ENCODE measurements at places on chromosomes 3 and 15. TPM values are rescaled to one million over a fixed set of nuclear protein-coding genes. Genes with fewer than 3 reads are reported as not detected.

Gene SMCO1
- total RNA-seq: not detected

Gene CSPG4
- not detected for total RNA-seq

Gene SCAMP5
- total RNA-seq: 1.4 TPM

Gene GOLGA8Q
- 7.2 TPM for total RNA-seq

Gene TMIE
- not detected for total RNA-seq

Gene ATP13A5
- not detected for total RNA-seq

Gene IMPG2
- total RNA-seq: 0.54 TPM

Gene POLR2H
- total RNA-seq: 89.9 TPM

Gene DAG1
- total RNA-seq: 22.4 TPM

Gene IL17RC
- 1.1 TPM for total RNA-seq

Gene ATG3
- 59.5 TPM for total RNA-seq

Gene ZNF662
- total RNA-seq: 0.54 TPM

Gene HTR3E
- total RNA-seq: not detected

Gene CYP8B1
- not detected for total RNA-seq

Gene RASGRF1
- 0.07 TPM for total RNA-seq

Gene GOLGA8R
- total RNA-seq: 8.4 TPM

Gene DUOXA2
- not detected for total RNA-seq

Gene SUCNR1
- not detected for total RNA-seq

Gene ZNF501
- total RNA-seq: 1.2 TPM

Gene RPLP1
- 1,505 TPM for total RNA-seq

Gene UBXN7
- total RNA-seq: 47.7 TPM

Gene CXCR6
- total RNA-seq: 91.7 TPM

Gene ITGB5
- total RNA-seq: 0.73 TPM

Gene MAGEL2
- total RNA-seq: not detected

Gene BUB1B
- total RNA-seq: 49.9 TPM

Gene CFAP100
- total RNA-seq: not detected

Gene PLA1A
- 0.41 TPM for total RNA-seq

Gene TLR9
- total RNA-seq: 0.49 TPM

Gene SERPINI2
- not detected for total RNA-seq

Gene UROC1
- total RNA-seq: not detected

Gene CACNA1D
- 0.41 TPM for total RNA-seq

Gene MAP1A
- 15.0 TPM for total RNA-seq

Gene HGD
- 0.61 TPM for total RNA-seq

Gene CLDN1
- total RNA-seq: 0.07 TPM

Gene GPR160
- 5.1 TPM for total RNA-seq
